ENCODE measurements at places on chromosomes 1 and 21.

DNA sequence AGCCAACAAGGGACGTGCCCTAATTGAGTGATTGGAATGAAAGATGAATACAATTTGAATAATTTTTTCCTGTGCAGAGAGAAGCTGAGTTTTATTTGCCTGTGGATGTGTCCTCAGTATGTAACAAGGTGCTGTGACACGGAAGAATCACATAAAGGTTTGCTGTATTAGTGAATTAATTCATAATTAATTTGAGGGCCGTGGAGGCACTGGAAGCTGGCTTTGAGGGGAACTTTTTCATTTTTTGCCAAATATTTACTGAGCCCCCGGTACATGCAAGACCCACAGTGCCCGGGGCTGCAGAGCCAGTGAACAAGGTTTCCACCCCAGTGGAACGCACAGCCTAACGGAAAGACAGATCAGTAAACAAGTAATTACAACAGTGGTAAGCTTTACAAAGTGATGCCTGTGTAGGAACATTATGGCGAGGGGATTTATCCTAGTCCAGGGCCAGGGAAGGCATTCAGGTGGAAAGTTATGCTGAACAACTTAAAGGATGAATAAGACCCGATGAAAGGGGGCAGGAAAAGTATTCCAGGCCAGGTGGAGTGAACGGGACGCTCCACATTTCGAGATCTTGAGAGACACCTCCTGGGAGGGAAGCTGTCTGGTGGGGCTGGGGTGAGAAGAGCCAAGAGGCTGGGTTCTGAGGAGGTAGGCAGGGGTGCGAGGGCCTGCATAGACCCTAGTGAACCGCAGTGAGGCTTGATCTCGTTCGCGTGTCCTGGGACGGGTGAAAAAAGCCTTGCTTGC is 773 bp upstream of the RCC2 start:
- no peak for DNase-seq

DNA sequence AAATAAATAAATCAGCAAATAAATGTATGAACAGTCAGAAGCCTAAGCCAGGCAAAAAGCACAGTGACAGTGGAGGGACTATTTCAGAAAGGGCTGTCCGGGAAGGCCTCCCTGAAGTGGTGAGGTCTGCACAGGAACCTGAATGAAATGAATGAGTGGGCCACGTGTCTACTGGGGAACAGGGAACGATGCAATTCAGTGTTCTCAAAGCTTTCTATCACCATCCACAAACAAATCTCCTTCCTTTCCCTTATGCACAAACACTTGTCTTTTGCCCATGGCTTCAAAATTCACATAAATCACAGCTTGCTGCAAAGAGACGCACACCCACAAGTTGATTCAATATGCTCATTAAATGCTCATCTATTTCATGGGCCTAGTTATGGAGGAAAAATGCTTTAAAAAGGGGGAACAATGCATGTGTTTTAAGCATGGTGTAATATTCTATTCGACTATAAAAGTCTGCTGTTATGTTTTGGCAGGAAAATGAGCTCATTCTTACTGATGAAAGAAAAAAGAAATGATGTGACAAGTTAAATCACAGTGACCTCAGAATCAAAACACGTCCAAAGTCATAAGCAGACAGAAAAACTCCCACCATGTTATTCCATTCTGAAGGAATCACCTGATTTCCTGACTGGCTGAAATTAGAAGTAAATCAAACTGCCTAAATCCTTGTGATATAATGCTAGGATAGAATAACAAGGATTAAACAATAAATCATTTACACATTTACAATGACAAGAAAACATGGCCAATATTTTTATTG is 21.6 kb downstream of the URB1 start:
- peak; percentile 44 for DNase-seq

DNA sequence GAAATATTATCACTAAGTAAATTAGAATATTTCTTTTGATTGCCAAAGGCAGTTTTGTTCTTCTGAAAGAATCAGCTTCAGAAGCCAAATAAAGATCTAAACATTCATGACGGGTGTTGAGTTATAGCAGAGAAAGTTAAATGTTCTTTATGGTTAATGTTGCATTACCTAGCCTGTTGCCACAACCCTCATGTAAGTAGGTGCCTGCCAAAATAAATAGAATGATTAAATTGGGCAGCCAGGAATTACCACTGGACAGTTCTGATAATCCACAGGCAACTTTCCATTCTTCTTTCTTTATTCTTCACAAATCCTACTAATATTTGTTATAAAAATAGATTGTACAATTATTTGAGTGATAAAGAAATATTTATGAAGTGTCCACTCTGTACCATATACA is 217.9 kb upstream of the NRIP1 start:
- no peak for DNase-seq

- DNase-seq: peak; percentile 63
These were observed 15.5 kb downstream of the FYB2 start for GRCh38 chr1:56803561-56804156.

- DNase-seq: no peak
These were observed 83.1 kb upstream of the IRF2BP2 start for GRCh38 chr1:234692966-234693580.

GRCh38 chr1:65332821-65333220 is 23.5 kb downstream of the DNAJC6 start:
- no peak for DNase-seq

DNA sequence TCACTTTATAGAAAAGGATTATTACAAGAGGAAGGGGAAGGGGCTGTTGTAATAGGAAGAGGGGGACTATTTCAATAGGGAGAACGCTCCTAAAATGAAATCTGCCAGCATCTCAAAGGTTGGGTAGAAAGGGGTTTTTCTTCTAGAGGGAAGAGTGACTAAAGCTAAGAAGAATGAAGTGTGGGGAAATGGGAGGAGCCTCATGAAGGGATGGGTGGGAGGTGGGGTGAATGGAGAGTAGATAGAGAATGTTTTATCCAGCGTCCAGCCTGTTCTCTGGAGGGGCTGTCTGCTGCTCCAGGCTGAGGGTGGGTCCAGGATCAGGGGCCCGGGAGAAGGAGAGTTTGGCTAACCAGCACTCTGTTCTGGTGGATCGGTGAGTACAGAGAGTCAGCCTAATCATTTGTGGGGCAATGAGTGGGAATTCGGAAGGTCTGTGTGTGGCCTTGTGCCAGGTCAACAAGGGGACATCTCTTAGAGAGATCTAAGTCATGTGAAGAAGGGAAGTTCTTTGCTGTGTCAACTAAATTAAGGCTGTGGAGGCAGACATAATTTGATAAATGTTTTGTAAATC is 25.2 kb downstream of the VN1R5 start:
- DNase-seq: peak; percentile 22

GRCh38 chr21:40618191-40618973 is 228.6 kb downstream of the DSCAM start:
- DNase-seq: no peak

DNA sequence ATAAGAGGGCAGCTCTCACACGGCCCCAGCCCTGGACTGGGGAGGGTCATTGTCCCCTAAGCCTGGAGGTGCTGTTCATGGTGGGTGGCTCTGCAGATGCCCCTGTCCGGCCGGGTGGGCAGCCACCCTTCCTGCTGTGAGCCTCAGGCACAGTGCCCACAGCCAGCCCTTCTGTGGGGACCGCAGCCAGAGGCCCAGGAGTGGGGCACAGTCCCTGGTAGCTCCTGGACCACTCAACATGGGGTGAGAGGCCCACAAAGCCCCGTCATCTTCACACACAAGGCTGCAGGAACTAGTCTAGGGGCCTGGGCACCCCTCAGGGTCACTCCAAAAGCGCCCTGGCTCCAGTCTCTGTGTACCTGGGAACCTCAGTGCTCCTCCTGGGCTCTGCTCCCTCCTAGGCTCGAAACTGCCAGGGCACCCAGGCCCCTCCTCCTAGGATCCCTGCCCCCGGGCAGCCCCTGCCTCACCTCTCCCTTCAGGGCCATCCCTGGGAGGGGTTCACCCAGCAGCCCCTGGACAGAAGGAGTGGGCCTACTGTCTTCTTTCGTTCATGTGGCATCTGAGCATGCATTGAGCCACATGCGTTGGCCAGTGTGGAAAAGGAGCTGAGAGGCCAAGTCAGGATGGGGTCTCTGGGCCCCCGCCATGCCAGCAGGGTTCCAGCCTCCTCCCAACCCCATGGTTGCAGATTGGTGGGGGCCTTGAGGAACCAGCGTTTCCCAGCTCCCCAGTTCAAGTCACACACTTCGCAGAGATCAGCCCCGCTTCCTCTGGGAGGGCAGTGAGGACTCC is 43.0 kb downstream of the WNT9A start:
- no peak for DNase-seq

DNA sequence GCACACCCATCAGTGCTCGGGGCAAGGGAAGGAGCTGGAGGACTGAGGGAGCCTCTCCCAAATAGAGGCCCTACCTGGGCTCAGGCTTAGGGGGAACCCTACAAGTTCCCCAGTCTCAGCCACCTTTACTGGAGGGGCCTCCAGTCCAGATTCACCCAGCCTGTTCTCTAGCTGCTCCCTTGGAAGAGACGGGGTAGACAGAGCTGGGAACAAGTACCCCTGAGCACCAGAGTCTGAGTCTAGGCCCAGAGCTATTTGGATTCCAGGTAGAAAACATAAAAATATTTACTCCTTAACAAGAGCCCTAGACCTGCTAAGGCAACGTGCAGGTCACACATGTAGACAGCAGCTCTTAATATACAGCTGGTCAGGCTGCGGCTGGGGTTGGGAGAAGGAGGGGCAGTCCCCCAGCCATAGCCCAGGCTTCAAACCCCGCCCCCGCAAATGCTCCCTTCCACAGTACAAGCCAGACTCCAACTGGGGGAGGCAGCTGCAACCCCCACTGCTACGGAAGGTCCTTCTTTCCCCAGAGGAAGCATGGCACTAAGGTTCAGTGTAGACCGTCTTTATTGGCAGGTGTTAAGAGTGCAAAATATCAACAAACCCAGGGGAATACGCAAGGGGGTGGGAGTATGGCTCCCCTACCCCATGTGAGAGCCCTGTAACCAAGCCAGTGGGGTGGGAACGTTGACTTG is 8.0 kb downstream of the TENT5B start:
- peak; percentile 61 for DNase-seq

- DNase-seq: no peak
These were observed 30.0 kb upstream of the SLC19A1 start for GRCh38 chr21:45572231-45572630.

- no peak for DNase-seq
These were observed 8.1 kb downstream of the GNAI3 start for GRCh38 chr1:109556563-109556962.
